B cell (primary cell): ENCODE measurements at places on chromosomes 7 and 10.

DNA sequence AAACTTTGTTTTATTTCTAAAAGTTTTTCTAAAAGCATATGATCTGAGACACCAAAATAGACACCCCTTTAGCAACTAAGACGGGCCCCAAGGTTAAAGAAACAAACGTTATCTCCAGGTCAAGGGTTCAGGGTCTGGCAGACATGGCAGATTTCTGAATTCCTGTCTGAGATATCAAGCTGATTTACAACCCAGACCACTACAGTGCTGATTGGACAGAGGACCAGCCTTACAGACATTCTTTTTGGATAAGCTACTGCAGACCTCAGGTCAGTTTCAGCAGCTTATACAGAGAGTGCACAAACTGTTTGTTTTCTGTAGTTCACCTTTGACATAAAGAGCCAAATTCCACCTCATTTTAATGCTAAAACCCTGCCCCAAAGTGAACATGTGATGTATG is 34.8 kb downstream of the SVOPL start:
- no peak for DNase-seq

- no peak for DNase-seq
Observed at GRCh38 chr10:43068471-43069210, 8.2 kb upstream of the RET start.

DNA sequence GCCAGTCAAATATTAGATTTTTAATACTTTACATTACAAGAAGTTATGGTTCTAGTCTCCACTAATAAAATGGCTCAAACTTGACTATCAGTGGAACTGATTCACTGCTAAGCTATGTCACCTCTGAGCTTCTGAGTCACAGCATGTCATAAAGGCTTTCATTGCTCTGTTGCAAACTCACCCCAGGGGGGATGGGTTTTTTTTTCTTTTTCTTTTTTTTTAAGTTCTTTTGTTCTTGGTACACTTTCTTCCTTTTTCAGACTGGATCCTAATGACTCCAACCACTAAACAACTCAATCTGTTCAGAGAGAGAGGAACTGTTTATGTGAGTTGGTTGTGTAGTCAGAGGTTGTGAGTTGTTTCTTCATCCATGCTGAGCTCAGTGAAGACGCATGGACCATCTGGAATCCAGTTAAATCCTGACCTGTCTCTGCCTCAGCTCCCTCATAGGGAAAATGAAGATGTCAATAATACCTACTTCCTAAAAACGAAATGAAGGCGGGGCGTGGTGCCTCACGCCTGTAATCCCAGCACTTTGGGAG is 11.0 kb downstream of the MYOF start:
- DNase-seq = no peak

GRCh38 chr10:23173214-23174073 is 18.7 kb upstream of the PTF1A start:
- DNase-seq = no peak

GRCh38 chr7:12328888-12329770 is 74.5 kb downstream of the VWDE start:
- DNase-seq = no peak

- DNase-seq = no peak
Observed at GRCh38 chr10:50563906-50564305, 59.9 kb downstream of the SGMS1 start.

GRCh38 chr7:14446829-14447228 is 455.7 kb downstream of the DGKB start:
- peak; percentile 22 for DNase-seq

DNA sequence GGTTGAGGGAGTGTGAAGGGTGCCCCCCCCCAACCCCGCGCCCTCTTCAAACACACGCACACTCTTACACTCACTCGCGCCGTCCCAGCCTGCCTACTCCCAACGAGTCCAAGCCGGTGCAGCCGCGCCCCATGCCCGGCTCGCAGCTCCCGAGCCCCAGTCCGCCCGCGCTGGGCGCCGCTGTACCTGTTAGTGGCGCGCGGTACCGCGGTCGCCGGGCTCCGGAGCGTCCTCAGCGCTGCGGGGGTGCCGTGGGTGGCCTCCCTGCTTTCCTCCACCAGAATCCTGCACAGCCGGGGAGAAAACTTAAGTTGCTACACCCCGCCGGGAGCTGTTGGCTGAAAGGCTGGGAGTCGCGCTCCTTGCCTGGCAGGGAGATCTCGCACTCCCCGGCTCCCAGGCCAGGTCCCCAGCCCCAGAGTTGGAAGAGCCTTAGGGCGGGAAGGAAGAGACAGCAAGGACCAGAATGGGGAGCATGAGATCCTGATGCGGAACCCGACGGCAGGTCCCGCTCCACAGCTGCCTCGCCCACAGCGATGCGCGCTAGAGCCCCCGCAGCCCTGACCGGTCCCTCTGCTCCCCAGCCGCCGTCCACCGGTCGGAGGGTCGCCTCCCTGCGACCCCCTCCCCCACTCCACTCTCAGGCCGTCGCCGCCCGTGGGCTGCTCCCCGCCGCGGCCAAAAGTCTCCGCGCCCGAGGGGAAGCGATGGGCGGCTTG is 863 bp downstream of the ST8SIA6 start:
- no peak for DNase-seq

DNA sequence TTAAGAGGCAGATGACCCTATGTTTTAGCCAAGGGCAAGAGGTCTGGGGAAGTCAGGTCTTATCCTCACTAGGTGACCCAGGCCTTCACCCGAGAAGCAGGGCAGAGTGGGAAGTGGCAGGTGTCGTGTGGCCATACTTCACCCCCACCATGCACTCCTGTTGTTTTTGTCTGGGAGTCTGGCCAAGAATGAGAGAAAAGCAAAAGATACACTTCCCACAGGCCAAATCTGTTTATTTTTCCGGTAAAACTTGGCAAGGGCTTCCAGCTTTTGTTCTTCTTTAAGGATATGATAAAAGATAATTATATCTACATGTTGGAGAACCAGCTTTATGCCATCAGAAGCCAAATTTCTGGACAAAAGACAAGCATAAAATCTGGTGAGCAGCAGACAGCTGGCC is 137.4 kb upstream of the CDC14C start:
- no peak for DNase-seq

DNA sequence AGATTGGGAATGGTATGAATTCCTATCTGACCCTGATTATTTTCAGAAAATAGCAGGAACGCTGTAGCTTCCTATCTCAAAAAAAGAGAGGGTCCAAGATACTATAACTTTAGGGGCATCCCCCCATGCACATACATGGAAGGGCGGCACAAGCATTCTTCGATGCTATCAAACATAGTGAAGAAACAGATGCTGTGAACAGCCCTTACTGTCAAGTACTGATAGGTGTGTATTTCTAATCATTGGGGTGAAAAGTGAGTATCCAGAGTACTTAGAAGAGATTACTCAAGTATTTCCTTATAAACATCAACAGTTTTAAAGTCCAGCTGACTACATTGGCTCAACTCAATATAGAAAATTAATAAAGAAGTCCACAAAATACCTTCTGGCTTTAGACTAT is 17.0 kb upstream of the NUP42 start:
- DNase-seq = no peak
